HAP-1 (cell line): ENCODE measurements at places on chromosomes 5 and 9.

DNA sequence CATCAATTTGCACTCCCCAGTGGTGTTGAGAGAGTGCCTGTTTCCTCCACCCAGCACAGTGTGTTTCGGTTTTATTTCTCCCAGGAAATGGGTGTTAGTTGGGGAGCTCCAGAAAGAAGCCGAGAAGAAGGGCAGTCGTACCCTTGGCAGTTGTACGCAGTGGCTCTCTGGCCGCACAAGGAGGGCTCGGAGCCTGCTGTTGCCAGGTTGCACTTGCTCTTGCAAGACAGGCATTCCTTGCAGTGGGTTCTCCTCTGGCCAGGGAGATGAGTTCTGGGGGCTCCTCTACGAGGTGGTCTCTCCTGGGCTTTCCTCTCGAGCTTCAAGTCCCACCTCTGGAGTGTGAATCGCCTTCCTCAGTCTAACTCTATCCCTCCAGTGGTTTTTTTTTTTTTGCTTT, 29.1 kb downstream of the QRFP start:
- no peak for DNase-seq

DNA sequence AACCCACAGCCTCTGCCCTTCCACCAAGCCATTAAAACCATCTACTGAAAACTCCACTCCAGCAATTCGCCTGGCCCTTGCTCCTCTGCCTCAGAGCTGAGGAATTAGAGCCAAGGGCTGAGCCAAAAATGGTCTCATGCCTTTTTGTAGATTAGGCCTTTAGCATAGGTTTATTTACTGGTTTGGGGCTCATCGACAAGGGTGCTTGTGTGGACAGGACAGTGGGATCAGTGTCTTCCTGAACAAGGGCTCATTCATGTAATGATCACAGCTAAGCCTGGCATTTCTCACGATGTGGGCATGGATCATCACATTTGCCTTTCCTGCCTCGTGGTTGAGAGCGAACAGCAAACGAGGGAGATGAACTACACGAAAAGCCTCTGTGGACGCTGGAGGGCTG, 59.2 kb upstream of the PHF24 start:
- DNase-seq: no peak

- no peak for DNase-seq
Observed at GRCh38 chr5:139964994-139965565, 78.0 kb downstream of the NRG2 start.

DNA sequence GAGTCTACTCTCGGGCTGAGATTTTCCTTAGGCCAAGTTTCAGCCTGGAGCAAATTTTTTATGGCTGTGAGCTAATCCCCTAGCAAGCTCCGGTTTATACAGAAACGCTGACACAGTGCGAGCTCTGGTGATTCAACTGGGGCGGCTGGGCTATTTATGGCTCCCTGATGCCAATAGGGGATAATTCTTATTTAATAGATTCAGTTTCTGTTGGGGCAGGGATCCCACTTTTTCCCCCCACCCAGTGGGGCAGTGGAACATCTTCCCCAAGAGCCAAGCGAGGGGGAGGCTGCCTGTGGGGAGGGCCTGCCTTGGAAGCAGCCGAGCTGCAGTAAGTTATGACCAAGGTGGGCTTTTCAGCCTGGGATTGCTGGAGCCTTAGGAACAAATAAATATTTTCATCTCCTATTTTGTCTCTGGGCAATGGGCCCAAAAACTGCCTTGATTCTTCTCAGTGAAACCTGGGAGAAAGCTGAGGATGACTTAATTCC, 129.1 kb downstream of the MACROH2A1 start:
- DNase-seq: peak; percentile 23

DNA sequence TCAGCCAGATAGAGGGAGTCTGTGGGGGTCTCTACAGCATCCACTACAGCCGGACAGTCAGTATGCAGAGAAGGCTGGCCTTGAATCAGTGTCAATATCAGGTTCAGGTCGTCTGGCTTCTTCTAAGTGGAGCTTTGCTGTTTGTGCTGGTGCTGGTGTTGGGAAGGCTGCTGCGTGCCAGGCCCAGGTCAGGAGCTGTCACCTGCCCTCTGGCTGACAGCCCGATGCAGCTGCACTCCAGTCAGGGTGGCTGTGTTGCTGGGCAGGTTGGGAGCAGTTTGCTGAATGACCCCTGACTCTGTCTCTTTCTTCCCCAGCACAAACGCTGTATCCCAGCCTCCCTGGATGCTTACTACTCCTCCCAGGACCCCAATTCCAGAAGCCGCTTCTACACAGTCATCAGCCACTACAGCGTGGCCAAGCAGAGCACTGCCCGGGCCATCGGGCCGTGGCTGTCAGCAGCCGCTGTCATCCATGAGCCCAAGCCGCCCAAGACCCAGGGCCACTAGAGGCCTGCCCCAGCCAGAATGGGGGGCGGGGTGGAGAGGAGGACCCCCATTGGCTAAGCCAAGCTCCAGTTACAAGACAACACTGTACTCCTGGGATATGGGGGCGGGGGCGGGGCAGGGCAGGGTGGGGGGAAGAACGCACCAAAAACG, 61.6 kb downstream of the NSG2 start:
- DNase-seq: no peak

GRCh38 chr5:2631758-2632157, 119.7 kb downstream of the IRX2 start:
- no peak for DNase-seq

GRCh38 chr9:115063058-115063845, 54.7 kb downstream of the TNC start:
- DNase-seq: no peak

DNA sequence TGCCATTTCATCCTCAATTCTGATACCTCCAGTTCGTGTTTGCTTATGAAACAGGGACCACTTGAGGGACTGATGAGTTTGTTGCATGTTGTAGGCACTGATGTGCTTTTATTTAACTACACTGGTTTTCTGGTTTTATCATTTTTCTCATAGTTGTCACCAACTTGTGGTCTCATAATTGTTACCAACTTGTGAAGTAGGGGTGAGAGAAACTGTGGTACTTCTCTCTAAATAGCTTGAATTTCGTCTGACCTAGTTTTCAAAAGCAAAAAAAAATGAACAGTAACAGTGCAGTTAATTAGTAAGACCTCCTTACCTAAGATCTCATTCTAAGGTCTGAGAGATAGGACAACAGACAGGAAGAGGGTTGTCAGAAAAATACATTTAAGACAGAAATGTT, 78.0 kb downstream of the ANXA2R start:
- DNase-seq: no peak

DNA sequence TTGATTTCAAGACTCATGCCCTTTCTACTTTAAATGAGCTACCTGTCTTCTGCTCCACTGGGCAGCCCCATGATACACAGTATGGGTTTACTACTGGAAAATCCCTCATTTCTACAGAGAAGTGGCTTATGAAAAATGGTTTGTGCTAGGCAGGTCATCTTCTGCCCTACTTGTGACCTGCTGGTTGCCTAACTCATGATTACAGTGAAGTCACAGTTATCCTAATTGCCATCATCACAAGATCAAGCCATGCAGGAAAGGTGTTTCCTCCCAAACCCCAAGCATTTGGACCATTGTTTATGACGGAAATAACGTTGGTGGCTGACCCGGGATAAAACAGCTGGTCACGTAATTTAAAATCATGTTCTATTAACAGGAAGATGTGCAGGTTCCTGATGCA, 330.6 kb downstream of the ACTL7B start:
- DNase-seq: no peak

GRCh38 chr5:147659166-147659929, 123.2 kb downstream of the JAKMIP2 start:
- DNase-seq: no peak

- DNase-seq: no peak
Observed at GRCh38 chr9:137198051-137198901, 2.3 kb downstream of the TPRN start.

DNA sequence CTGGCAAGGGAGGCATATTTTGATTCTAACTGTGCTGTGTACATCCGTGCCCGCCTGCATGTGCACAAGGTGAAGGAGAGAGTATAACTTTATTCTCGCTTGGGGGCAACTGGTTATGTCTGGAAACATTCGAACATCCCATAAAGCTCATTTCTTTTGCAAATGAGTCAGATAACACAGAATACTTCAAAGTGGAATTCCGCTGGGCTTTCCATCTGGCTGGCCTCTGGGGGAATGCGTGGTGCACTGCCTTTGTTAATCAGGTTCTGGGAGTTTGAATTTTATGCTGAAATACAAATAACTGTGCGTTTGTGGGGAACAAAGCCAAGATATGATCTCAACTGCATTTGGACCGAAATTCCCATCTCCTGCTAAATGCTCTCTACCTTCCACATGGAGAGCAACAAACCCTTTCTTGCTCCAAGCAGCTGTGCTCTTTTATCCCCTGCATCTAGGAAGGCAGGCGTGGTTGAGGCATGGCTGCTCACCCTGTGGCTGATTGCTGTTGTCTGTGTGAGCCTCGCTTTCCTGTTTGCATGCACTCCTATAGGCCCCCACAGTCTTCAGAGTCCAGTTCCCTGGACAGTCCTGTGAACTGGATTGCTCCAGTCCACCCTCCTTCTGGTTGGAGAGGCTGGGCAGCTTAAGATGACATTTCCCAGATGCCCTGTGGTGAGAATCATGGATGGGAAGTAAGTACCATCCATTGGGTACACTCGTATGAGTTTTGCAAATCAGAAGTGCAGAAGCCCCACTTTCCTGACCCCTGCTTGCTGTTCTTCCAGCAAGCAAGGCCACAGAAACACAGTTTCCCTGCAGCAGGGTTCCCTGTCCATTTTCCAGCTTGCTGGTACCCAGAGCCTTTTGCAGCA, 82.9 kb upstream of the ALDH1B1 start:
- DNase-seq: peak; percentile 84
